ENCODE measurements at places on chromosomes 6 and 20.

- DNase-seq = no peak
Measured at GRCh38 chr6:115770851-115771250, 289.8 kb downstream of the FRK start.

DNA sequence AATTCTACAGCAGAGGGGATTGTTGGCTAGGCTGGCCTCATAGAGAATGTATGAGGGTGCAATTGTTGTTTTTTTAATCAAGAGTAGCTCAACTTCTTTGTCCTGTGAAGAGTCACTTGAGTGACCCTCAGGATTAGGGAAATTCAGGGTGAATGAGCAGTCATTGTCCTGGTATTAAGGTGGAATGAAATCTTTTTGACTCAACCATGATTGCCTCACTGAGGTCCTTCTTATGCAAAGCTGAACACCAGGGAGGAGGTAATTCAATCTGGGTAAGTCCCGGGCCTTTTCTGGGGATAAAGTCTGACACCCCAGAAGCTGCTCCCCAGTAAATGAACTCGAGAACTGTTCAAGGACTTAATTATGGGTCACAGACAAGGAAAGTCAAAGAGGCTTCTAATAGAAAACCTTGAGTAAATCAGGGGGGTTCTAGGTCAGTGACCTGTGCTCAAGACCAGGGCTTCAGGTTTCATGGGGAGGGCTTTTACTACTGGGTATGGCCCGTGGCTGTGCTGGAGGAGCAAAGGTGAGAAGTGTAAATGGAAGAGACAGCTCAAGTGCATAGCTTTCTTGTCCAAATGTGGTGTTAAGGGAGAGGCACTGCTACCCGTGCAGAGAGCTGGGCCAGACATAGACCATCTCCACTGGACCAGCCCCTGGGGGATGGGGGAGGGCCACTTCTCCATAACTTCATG is 25.3 kb upstream of the ZBTB24 start:
- DNase-seq = peak; percentile 55

- no peak for DNase-seq
Measured at GRCh38 chr6:40892223-40892622, 146.8 kb downstream of the UNC5CL start.

GRCh38 chr6:64789476-64789875 is 917.5 kb downstream of the EYS start:
- no peak for DNase-seq

DNA sequence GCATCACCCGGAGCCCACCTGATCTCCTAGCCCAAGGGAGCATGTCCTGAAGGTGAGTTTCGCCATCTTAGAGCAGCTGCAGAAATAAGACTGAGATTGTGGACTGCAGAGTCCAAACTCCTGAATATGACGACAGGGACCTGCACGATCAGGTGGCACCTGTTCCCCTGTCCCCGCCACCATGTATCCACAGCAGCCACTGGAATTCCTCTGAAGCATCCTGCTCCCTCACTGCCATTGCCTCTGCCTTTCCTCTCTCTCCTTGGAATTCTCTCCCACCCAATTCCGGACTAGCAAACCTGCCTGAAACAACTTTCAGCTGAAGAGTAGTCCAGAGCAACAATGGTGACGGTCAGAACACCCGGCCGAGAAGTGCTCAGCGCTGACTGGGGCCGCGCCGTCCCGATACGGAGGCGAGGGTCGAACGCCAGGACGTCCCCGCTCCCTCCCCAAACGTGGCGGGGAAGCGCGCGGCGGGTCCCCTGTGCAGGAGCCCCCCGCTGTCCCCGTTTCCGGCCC is 694 bp upstream of the FAM120B start:
- no peak for DNase-seq

- no peak for DNase-seq
Measured at GRCh38 chr6:168207421-168208175, 112.0 kb downstream of the DACT2 start.

DNA sequence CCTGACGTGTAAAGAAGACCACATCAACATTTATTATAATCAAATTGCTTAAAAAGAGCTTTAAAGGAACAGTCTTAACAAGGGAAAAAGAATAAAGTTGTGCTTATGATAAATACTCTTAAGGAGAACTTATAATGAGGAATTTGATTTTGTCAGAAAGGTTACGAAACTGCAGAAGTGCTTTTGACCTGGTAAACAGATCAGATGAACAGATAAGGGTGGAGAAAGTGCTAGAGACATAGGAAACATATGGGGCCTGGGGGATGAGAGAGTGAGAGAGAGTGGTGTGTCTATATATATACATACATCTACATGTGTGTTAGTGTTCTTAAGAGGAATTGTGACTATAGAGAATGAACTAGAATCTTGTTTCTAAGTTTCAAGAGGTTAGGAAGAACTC is 186.2 kb upstream of the GJE1 start:
- no peak for DNase-seq

DNA sequence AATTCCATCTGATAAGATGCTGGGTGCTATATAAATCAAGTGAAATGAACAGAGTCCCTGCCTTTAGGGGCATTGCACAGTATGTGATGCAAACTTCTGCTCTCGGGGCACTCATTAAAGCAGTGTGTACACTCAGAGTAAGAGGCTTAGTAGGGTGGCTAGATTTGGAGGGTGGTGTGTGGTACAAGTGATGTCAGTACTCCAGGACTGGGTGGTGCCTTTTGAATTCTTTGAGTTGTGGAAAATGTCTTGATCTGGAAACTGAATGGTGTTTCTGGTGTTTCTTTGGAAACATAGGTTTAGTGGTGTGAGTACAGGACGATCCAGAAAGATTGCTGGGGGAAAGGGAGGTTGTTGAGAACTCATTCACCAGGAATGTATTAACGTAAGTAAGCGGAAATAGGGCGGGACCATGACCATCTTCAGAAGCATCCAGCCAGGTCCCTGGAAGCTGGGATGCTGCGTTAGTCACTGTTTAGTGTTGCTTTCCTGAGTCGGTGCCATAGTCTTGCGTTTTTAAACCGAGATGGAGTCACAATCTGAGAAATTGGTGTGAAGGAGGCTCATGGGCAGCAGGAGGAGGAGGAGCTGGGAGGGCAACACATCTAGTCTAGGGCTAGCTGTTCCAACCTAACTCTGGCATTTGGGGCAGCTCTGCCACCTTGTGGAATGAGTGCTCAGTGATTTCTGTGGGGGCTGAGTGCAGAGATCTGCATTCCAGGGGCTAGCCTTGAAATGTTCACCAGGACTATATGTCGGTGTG is 70.3 kb downstream of the SCAND1 start:
- DNase-seq = peak; percentile 100

DNA sequence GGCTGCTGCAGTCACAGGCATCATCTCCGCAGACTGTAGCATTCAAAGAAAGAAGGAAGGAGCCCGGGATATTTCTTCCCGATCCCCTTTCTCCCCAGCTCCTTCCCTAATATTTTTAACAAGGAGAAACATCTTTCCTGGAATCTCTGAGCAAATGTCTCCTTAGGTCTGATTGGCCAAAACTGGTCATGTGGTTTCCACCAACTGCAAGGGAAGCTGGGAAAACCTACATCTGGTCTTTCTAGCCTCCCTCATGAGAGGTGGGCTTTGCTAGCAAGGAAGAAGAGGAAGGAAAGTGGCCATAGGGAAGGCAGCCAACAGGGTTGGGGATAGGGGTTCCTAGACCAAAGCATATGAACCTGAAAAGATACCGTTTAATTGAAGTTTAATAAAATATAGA is 35.1 kb downstream of the PDRG1 start:
- no peak for DNase-seq

DNA sequence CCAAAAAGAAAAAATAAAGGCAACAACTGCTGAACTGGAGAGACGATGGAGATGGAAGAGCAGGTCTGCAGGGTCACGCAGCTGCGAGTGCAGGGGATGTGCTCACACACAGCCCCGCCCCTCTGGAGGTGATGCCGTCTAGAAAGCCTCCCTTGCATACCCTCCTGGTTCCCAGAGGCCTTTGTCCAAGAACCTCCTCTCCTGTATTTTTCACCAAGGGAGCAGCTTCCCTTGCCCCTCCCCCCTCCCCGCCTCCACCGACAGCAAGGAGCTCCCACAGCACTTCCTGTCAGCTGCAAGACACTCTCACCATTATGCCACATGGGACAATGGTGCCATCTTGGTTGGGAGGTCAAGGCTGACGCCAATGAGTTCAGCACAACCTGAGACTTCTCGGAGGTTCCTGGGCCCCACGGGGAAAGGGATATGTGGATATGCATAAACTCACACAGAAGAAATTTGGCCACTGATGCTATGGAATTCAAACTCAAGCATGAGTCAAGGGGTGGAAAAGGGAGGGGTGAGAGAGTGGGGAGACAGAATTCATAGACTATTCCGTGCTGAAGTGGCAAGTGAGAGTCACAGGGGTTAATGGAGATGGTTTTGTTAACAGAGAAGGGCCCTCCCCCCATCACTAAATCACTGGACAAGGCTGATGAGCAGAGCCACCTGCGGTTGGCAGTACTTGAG is 132.9 kb downstream of the SCML4 start:
- DNase-seq = no peak

GRCh38 chr6:161444464-161444863 is 170.6 kb upstream of the AGPAT4 start:
- peak; percentile 50 for DNase-seq

DNA sequence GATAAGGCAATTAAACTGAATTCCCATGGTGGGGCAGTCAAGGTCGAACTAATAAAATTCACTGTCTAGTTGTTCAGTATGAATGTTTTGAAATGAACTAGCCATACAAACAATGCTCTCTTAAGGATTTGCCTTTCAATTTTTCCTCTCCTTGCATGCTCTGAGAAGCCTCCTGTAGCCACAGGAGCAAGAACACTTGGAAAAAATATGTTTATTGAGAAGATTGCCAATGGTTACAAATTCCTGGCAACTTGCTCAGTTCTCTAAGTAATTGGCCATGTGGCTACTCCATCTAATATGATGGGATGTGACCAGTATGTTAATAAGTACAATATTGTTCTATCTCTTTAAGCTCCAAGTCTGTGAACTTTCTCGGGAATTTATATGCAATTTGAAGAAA is 49.4 kb downstream of the FUT9 start:
- no peak for DNase-seq

- no peak for DNase-seq
Measured at GRCh38 chr20:57910716-57911115, 200.9 kb upstream of the PMEPA1 start.

DNA sequence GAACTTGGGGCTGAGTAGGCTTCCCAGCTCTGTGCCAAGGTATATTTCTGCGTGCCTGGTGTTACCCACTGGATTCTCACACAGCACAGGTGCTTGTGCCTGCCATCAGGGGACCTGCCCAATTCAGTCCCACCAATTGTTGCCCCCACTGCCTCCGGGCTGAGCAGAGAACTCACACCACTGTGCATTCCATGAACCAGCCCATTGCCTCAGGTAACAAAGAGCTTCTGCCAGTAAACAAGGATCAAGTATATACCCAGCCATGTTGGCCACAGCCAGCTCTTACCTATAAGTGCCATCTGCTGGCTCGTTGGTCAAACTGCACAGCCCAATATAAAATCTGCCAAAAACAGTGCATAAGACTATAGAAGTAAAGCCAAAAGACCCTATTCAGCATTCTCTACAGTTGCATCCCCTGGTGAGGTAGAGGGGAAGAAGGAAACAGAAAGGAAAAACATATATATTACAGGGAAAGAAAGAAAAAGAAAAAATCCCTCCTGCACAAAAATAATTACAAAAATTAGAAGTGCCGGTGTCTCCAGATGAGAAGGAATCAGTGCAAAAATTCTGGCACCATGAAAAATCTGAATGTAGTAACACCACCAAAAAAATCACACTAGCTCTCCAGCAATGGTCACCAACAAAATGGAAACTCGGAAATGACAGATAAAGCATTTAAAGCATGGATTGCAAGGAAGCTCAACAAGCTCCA is 241.4 kb downstream of the IBTK start:
- DNase-seq = peak; percentile 64

- no peak for DNase-seq
Measured at GRCh38 chr20:51391926-51392325, 150.6 kb downstream of the NFATC2 start.

GRCh38 chr6:46221222-46221793 is 50.5 kb upstream of the ENPP5 start:
- peak; percentile 36 for DNase-seq

- DNase-seq = no peak
Measured at GRCh38 chr6:11282245-11282644, 49.8 kb upstream of the NEDD9 start.

DNA sequence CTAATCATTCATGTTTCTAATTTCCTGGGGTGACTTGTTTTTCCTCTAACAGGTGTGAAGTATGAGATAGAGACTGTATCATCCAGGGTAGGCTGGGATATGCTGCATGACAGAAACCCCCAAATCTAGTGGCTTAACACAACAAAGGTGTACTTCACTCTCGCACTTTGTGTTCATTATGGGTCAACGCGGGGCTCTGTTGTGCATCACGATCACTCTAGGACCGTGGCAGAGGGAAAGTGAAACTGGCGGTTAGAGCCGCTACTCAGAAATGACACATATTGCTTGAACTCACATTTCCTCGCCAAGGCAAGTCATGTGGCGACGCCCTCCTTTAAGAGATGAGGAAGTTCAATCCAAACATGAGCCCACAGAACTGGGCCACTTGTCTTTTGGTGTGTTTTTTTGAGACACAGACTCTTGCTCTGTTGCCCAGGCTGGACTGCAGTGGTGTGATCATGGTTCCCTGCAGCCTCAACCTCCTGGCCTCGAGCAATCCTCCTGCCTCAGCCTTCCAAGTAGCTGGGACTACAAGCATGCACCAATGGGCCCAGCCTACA is 41.3 kb downstream of the PCNA start:
- DNase-seq = peak; percentile 62

GRCh38 chr6:158356586-158357546 is 44.6 kb downstream of the TULP4 start:
- peak; percentile 34 for DNase-seq

- no peak for DNase-seq
Measured at GRCh38 chr20:51536116-51537069, 6.1 kb downstream of the NFATC2 start.

GRCh38 chr6:56458324-56458884 is 184.3 kb downstream of the DST start:
- no peak for DNase-seq

DNA sequence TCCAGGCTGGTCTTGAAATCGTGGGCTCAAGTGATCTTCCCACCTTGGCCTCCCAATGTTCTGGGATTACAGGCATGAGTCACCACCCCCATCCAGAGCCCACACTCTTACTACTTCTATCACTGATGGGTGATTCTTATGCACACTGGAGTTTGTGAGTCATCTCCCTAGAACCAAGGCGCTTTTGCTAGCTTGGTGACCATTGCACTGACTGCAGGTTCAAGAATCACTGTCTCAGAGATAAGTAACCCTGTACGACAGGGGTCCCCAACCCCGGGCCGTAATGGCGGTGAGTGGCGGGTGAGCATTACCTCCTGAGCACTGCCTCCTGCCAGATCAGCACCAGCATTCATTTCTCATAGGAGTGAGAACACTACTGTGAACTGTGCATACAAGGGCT is 118.8 kb downstream of the MAP3K7 start:
- peak; percentile 82 for DNase-seq
